Naive B cell (primary cell): ENCODE measurements at places on chromosomes 12 and 14. TPM values are rescaled to one million over a fixed set of nuclear protein-coding genes. Genes with fewer than 3 reads are reported as not detected.

- H3K36me3 ChIP-seq: no peaks in the 10 kb centered on the region
- no peak for DNase-seq
- H3K4me1 ChIP-seq: peaks cover 64% of the 10 kb centered on the region
- H3K27me3 ChIP-seq: no peaks in the 10 kb centered on the region
- H3K4me3 ChIP-seq: peak overlapping the region; percentile 93
Measured at GRCh38 chr14:77097006-77097699, 905 bp upstream of the CIPC start.

GRCh38 chr12:24408305-24408704, 458.8 kb upstream of the SOX5 start:
- no peak for DNase-seq
- H3K36me3 ChIP-seq: no peaks in the 10 kb centered on the region
- no peak overlapping the region for H3K4me3 ChIP-seq
- peaks cover 16% of the 10 kb centered on the region for H3K4me1 ChIP-seq
- peak overlapping the region; percentile 36 for H3K27ac ChIP-seq

DNA sequence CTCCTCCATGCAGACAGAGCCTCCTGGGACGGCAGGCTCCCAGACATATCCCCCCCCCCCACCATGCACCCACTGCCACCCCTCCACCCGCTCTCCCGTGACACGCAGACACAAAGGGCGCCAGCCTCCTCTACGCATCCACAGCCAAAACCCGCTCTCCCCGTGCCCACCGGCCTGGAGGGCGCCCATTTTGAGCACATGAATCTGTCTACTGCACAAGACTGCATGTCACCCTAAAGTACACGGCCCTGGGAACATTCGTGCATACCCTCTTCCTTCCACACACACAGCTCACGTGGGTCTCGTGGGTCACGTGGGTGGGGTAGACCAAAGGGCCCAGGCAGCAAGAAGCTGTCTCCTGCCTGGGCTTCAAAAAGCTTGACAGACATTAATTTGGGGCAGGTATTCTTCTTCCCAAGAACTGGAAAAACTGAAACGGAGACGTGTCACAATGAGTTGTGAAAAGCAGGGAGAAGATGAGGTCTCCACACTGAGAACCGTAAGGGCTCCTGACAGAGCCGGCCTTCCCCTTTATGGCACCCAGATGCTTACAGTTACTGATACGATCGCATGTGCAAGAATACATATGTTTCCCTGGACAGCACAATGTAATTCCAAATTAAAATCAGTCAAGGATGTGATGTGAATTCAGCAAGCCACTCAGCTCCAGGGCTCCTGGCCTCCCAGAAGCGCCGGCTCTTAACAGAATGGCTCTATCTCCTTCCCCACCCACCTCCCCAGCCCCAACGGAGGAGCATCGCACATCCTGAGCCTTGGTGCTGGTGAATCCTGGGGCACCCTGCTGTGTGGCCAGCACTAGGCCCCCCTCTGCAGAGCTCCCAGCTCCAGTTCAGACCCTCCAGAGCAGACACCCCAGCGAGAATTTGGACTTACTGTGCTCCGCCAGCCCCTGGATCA, 1.9 kb downstream of the TGFB3 start:
- no peaks in the 10 kb centered on the region for H3K36me3 ChIP-seq
- peaks cover 47% of the 10 kb centered on the region for H3K4me1 ChIP-seq
- H3K4me3 ChIP-seq: peak overlapping the region; percentile 86
- no peaks in the 10 kb centered on the region for H3K27me3 ChIP-seq
- peak overlapping the region; percentile 86 for H3K27ac ChIP-seq
- DNase-seq: no peak

- no peaks in the 10 kb centered on the region for H3K36me3 ChIP-seq
- peaks cover 6% of the 10 kb centered on the region for H3K4me1 ChIP-seq
- no peak overlapping the region for H3K4me3 ChIP-seq
- H3K27ac ChIP-seq: no peak overlapping the region
- H3K27me3 ChIP-seq: no peaks in the 10 kb centered on the region
Measured at GRCh38 chr14:65001723-65002122, 15.0 kb downstream of the FNTB start.

- DNase-seq: no peak
- no peaks in the 10 kb centered on the region for H3K36me3 ChIP-seq
- no peaks in the 10 kb centered on the region for H3K4me1 ChIP-seq
- H3K4me3 ChIP-seq: no peak overlapping the region
- H3K27me3 ChIP-seq: peaks cover 59% of the 10 kb centered on the region
Measured at GRCh38 chr12:3458041-3458440, 33.0 kb upstream of the PRMT8 start.

DNA sequence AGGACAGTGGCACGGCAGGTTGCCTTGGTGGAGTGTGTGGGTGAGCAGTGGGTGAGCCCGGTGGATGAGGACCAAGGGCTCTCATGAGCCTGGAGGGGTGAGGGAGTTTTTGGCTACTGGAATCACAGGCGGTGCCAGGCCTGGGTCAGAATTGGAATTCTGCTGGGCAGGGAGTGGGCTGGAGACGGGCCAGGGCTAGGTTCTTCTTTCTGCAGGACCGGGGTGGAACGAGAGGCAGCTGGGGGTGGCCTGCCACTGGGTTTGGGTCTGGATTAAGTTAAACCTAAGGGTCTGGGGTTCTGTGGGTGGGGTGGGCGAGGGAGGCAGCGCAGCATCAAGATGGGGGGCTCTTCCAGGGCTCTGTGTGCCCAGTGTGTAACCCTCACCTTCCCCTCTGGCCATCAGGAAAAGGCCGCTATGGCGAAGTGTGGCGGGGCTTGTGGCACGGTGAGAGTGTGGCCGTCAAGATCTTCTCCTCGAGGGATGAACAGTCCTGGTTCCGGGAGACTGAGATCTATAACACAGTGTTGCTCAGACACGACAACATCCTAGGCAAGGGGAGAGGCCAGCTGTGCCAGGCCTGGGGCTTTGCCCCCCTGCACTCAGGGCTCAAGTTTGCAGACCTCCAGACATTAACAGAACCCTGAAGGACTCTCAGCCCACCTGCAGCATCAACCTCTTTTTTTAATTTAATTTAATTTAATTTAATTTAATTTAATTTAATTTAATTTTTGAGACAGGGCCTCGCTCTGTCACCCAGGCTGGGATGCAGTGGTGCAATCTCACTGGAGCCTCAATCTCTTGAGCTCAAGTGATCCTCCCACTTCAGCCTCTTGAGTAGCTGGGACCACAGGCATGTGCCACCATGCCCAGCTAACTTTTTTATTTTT, 7.0 kb downstream of the ACVRL1 start:
- peaks cover 5% of the 10 kb centered on the region for H3K27me3 ChIP-seq
- H3K36me3 ChIP-seq: no peaks in the 10 kb centered on the region
- DNase-seq: no peak
- no peak overlapping the region for H3K4me3 ChIP-seq
- peaks cover 8% of the 10 kb centered on the region for H3K4me1 ChIP-seq
- H3K27ac ChIP-seq: no peak overlapping the region

- H3K27ac ChIP-seq: no peak overlapping the region
- H3K4me3 ChIP-seq: no peak overlapping the region
- no peaks in the 10 kb centered on the region for H3K36me3 ChIP-seq
- no peaks in the 10 kb centered on the region for H3K4me1 ChIP-seq
- H3K27me3 ChIP-seq: no peaks in the 10 kb centered on the region
- DNase-seq: no peak
Measured at GRCh38 chr12:30614031-30614430, 81.6 kb downstream of the IPO8 start.

DNA sequence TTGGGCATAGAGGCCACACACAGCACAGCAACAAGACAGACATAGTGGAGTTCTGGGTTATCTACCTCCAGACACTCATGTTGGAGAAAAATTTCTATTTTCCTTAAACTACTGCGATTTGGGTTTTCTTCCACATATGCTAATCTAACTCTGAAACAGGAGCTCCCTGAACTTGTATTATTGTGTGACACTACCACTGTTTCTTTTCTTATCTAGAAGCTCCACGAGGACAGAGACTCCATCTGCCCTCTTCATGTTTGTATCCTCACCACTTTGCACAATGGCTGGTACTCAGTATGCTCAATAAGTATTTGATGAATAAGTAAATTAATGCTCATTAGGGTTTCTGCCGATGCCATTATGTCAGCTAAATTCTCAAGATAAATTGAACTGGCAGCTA, 218.6 kb downstream of the PAX9 start:
- no peak for DNase-seq
- H3K27me3 ChIP-seq: no peaks in the 10 kb centered on the region
- H3K27ac ChIP-seq: no peak overlapping the region
- no peak overlapping the region for H3K4me3 ChIP-seq
- H3K36me3 ChIP-seq: no peaks in the 10 kb centered on the region

DNA sequence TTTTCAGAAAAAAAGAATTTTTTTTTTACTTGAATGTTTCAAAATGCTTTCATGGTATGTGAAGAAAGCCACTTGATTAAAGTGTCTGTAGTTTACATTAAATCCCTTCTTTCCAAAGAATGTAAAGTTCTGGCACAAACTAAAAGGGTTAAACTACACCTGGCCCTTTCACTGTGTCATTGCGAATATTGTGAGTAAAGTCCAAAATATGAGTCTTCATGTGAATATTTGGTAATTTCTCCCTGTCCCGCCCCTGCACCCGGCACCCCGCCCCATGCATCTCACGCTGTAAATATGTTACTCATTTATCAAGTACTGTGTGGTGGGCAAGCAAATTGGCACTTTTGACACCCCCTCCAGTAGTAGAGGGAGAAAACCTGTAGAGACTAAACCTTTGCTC, 274.7 kb downstream of the TTC6 start:
- H3K4me3 ChIP-seq: no peak overlapping the region
- H3K36me3 ChIP-seq: no peaks in the 10 kb centered on the region

DNA sequence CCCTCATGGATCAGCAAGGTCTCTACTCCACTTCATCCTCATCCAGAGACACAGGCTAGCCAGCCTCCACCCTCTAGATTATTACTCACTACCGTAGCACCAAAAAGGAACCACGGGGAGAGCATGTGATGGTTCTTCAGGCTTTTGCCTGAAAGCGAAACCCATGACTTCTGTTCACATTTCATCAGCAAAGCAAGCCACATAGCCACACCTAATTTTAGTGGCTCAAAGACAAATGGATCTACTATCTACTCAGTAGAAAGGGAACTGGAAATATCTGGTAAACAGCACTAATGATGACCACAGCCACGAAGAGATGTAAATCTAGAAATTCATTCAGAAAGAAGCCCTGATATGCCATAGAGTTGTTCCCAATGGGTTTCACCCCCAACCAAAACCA, 51.4 kb downstream of the VCPKMT start:
- H3K4me1 ChIP-seq: peaks cover 61% of the 10 kb centered on the region
- no peaks in the 10 kb centered on the region for H3K36me3 ChIP-seq
- H3K27ac ChIP-seq: peak overlapping the region; percentile 96
- no peaks in the 10 kb centered on the region for H3K27me3 ChIP-seq
- peak overlapping the region; percentile 63 for H3K4me3 ChIP-seq

GRCh38 chr14:95398630-95399547, 79.2 kb upstream of the CLMN start:
- H3K36me3 ChIP-seq: peaks cover 6% of the 10 kb centered on the region
- no peak for DNase-seq
- H3K27ac ChIP-seq: no peak overlapping the region
- H3K4me1 ChIP-seq: peaks cover 10% of the 10 kb centered on the region
- no peaks in the 10 kb centered on the region for H3K27me3 ChIP-seq
- no peak overlapping the region for H3K4me3 ChIP-seq

GPX2 gene
- not detected for polyA plus RNA-seq

AQP6 gene
- polyA plus RNA-seq: not detected

CCDC88C gene
- polyA plus RNA-seq: 14.7 TPM

WNT5B gene
- not detected for polyA plus RNA-seq

TAS2R19 gene
- polyA plus RNA-seq: 0.43 TPM

CLEC12A gene
- 1.6 TPM for polyA plus RNA-seq

LMNTD1 gene
- not detected for polyA plus RNA-seq

GTF2A1 gene
- polyA plus RNA-seq: 18.6 TPM
